ENCODE measurements at places on chromosomes 5 and 9.

DNA sequence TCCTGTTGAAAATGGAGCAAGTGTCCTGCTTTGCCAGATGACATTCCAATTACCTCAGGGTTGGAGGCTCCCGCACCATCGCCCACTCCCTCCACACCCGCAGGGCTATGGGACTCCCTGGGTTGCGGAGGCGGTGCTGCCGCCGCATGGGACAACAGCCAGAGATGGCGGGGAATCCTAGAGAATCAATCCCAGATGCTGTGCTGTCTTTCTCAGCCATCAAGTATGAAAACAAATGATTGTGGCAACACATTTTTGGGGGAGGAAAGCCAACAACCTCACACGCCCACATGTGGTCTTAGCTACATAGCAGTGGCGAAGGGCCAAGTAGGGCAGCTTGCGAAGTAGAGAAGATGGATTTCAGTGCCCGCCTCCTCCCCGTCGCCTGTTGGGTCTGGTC, 46.7 kb downstream of the IL31RA start:
- DNase-seq: peak; percentile 98

DNA sequence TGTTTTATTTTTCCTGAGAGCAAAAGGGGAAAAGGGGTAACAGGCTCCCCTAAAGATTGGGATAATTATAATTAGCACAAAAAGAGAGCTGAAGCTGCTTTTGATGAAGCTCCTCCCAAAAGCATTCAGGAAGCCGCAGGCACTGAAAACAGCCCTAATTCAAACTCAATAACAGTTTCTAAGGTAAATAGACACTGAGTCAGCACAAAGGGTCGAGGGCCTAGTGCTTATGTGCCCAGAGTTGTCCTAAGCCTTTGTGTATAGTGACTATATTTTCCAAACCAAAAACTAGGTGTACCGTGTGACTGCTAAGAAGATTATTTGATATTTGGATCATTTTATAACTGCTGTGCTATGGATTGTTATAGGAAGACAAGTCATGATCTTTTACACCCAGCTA, 67.7 kb downstream of the HMHB1 start:
- no peak for DNase-seq

- no peak for DNase-seq
Observed at GRCh38 chr5:54986269-54986654, 869 bp upstream of the ESM1 start.

GRCh38 chr5:124745007-124745927, 1.2 kb downstream of the ZNF608 start:
- DNase-seq: no peak

DNA sequence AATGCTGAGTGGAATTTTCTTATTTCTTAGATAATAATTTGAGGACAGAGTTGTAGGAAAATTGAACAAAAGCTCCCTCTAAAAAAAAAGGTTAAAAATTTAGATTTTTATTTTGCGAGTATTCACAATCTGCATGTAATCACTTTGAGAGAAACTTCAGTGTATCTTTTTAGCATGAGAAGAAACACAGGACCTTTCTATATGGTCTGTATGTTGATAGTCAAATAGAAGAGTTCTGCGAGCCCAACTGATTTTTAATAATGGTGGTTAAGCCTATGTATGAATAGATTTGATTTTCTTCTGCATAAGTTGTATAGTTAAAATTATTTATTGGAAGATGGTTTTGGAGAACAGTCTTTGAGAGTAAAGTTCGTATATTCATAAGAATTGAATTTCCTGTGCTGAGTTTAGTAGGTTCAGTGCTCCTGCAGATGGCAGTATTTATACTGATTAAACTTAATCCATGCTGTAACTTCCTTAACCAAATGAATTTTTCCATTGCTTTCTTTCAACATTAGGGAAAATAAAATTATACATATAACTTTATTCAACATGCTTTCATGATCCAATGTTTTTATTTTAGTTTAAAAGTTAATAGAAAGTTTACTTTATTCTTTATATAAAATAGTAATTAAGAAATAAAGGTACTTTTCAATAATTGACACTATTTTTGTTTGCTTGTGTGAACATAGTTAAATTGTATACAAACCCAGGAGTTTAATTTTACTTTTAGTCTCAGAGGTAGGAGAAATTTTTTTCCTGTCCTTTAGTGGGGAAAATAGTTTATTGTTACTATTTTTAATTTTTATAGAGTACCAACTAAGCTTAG, 19.6 kb downstream of the TCERG1 start:
- no peak for DNase-seq

GRCh38 chr9:79524266-79524665, 47.5 kb upstream of the TLE4 start:
- DNase-seq: no peak

GRCh38 chr9:28696960-28697359, 1123.7 kb upstream of the C9orf72 start:
- no peak for DNase-seq

GRCh38 chr5:172113036-172113435, 75.0 kb downstream of the STK10 start:
- no peak for DNase-seq

GRCh38 chr9:82499337-82499736, 510.8 kb downstream of the SPATA31D1 start:
- no peak for DNase-seq

GRCh38 chr9:133168432-133168831, 4.7 kb upstream of the GBGT1 start:
- DNase-seq: no peak

GRCh38 chr9:89418474-89418845, 79.5 kb downstream of the SEMA4D start:
- no peak for DNase-seq

- no peak for DNase-seq
Observed at GRCh38 chr9:112063151-112063550, 111.9 kb downstream of the SUSD1 start.

- no peak for DNase-seq
Observed at GRCh38 chr5:133723651-133724366, 111.5 kb upstream of the FSTL4 start.

- DNase-seq: no peak
Observed at GRCh38 chr9:134028575-134029247, 3.4 kb downstream of the BRD3OS start.

DNA sequence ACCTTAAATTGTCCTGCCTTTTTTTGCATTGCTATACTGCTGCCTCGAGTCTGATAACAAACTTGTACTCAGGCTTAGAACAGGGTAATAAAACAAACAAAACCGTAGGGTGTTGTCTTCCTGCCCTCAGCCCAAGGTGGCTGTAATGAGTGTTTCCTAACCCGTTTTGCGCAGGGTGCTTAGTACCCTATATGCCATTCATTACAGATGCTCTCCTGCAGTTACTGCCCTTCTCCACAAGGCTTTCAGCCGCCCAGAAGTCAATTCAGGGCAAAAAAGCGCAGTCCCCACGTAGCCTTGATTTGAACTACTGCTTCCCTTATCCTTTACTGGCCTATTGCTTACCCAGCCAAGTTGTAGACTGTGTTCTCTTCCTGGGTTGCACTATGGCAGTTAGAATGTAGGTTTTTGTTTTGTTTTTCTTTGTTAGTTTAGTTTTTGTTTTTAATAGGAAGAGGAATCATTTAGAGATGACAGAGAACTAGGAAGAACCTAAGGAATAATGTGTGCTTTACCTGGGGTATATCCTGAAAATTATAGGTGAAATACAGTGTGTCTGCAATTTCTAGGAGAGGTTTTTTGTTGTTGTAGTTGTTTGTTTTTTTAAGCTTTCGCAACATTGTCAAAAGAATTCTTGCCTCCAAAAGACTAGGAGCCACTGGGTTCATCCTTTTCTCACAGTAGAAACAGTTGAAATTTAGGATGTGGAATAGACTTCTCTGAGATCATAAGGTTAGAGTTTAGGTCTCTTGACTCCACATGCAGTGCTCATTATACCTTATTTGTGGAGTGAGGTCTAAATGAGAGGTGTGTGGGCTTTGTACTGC, 1.3 kb downstream of the HMGXB3 start:
- DNase-seq: peak; percentile 29

- DNase-seq: peak; percentile 74
Observed at GRCh38 chr9:86486891-86487837, 133.0 kb upstream of the TUT7 start.

- DNase-seq: no peak
Observed at GRCh38 chr9:106693558-106693957, 169.4 kb upstream of the ZNF462 start.

- peak; percentile 36 for DNase-seq
Observed at GRCh38 chr5:143128412-143129071, 274.9 kb downstream of the NR3C1 start.

- no peak for DNase-seq
Observed at GRCh38 chr5:112907166-112907631, 14.8 kb downstream of the REEP5 start.

GRCh38 chr5:139644001-139644456, 4.1 kb upstream of the CXXC5 start:
- no peak for DNase-seq

DNA sequence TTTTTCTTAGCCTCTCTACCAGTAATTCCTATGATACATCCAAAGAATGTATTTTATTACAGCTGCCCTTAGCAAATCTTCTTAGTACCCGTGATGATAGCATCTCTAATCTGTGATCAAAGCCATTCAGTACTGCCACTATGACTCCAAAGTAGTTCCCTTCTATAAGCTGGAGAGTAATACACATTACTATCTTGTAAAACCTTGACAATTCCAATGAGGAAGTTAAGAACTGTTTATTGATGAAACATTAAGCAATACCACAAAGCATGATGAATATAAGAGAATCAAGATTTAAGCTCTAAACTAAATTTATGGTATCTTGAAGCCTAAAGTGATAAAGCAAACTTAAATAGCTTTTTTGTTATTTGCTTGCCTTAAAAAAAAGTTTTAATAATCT, 86.1 kb downstream of the SMIM23 start:
- DNase-seq: no peak

DNA sequence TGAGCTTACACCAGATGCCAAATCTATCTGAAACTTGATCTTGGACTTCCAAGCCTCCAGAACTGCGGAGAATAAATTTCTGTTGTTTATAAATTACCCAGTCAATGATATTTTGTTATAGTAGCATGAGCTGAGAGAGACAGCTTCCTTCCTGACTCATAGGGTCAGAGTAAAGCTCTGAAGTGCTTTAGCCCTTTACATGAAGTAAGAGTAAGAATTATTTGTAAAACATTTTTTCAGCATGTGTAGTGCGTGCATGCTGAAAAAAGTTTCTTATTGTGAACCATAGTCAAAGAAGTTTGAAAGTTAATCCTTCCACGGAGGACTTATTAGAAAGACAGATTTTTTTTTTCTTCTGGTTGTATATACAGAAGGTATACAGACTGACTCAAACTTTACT, 172.4 kb downstream of the DMRT2 start:
- DNase-seq: peak; percentile 35

DNA sequence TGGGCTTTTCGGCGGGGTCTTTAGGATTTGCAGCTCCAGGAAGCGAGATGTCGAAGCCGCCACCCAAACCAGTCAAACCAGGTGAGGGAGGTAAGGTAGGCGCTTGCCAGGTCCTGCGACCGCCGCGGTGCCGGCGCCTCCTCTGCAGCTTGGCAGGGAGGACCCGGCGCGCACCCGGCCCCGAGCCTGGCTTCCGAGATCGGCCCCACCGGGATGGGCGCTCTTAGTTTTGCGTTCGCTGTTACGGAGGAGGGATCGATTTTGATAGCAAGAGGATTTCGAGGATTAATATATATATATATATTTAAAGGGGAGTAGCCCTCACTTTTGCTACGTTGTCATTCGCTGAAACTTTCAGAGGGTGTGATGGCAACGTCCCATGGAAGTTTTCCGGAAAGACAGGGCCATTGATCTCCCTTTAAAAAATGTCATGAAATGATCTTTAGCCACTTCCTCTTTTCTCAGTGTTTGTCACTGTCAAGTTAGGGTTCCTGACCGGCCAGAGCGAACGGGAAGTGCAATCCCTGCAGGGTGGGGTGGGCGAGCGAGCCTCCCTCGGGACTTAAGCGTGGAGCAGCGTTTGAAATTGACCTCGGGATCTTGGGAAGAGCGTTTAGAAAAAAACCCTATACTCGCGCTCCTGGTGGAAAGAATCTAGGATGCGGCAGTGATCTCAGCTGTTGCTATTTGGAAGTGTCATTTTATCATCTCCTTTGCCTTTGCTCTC, 495 bp downstream of the OSTF1 start:
- peak; percentile 27 for DNase-seq

- no peak for DNase-seq
Observed at GRCh38 chr9:92954049-92954861, 6.9 kb downstream of the FGD3 start.

DNA sequence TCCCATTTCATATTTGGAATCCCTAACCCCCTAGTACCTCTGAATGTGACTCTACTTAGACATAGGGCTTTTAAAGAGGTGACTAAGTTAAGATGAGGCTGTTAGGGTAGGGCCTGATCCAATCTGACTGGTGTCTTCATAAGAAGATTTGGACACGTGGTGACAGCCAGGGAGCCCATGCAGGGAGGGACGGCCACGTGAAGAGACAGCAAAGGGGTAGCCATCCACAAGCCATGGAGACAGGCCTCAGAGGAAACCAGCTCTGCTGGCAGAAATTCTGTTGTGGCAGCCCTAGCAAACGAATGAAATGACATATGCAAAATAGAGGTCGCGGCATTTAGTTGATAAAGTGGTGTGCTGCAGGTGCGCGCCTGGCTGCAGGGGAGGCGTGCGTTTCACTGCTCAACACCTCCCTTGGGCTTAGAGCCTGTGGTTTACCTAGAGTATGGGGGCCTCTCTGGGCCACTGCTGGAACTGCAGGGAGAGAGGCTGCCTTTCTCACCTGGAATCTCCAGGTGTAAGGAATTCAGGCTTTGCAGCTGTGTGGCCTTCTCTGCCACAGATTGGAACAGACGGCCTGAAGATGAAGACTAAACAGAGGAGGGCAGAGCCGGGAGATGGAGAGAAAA, 7.1 kb upstream of the AFAP1L1 start:
- DNase-seq: no peak

DNA sequence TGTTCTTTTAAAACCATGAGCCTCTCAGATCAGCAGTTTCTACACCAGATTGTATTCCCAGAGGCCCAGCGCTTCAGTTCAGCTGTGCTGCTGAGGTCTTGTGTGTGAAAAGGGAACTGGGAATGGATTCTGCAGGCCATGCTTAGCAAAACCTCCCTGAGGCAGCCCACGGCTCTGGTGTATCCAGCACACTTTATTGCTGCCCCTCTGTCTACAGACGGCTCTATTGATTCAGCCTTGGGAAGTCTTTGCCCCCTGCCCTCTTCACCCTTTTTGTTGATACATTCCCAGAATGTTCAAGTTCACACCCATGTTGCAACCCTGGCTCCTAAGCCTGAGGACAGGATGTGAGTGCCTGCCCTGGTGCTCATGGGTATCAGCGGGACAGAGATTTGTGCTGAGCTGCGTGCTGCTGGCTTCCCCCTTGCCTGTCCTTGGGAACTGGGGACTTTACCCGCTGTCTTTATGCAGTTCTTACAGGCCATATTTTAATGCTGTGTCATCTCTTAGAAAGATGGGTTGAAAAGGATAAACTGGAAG, 37.3 kb downstream of the ARHGAP26 start:
- no peak for DNase-seq

DNA sequence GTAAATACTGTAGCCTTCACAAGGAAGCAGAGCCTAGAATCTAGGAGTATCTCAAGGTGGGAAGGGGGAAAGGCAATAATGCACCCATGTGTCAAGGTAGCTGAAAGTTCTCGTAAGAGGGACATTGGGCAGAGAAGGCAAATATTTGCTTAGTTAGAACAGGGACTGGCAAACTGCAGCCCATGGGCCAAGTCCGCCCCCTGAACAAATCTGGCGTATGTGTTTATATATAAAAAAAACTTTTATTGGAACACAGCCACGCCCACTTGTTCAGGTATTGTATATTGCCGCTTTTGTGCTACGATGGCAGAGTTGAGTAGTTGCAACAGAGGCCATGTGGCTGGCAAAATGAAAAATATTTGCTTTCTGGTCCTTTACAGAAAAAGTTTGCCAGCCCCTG, 16.1 kb downstream of the KCNN2 start:
- no peak for DNase-seq

Data from fibroblast of skin of left quadriceps (primary cell).